ENCODE measurements at places on chromosomes 6 and 20. TPM values are rescaled to one million over a fixed set of nuclear protein-coding genes. Genes with fewer than 3 reads are reported as not detected.

DNA sequence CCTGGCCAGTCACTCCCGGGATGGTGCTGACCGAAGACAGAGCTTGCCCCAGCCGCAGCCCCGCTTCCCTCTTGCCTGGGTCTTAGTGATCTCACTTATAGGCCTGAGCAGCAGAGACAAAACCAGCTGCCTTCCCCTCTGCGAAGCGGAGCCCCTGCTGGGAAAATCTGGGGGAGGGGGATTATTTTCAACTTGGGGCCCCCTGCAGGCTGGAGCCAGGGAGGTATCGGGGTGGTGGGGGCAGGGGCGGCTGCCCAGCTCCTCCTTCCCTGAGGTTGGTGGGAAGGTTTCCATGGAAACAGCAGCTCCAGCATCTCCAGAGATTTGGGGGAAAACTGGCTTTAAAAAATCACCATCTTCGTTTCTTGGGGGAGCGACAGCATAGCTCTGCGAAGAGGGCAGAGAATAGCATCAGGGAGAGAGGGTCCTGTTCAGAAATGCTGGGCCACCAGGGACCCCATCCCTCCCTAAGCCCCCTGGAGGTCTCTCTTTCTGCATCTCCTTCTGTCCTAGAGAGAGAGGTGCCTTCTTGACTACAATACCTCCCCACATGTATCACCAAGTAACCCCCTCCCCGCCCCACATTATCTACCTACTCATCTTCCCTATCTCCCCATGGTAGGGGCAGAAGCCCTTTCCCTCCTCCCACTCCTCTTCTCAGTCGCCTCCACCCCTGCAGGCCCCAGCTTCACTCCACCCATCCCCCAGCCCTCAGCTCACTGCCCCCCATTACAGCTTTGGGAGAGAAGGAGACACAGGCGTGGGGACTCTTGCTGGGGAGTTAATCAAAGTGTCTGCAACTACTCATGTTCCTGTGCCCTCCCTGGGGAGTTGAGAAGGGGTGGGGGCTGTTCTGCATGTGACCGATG lies 88.4 kb upstream of the CCDC167 start:
- DNase-seq, result no peak

- DNase-seq, result no peak
Observed at GRCh38 chr6:168150551-168151320, 71.7 kb upstream of the FRMD1 start.

ZNF165 gene
- 0.78 TPM for total RNA-seq

DNA sequence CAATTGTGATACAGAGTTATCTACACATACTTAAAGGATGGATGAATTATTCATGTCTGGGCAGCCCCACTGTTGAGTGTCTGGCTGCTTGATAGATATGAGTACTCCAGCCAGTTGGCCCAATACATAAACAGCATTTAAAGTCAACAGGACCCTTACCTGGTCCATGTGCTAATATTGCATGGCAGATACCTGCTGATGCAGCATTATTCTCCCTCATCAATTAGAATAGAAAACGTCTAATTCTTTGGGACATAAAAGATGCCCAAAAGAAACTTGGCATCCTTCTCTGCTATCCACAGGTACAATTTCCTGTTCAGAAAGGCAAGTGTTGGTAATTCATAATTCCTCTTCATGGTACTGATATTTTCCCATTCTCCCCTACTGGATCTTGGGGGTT lies 550.8 kb downstream of the TFAP2B start:
- DNase-seq, result no peak

GRCh38 chr20:40476461-40476860 lies 212.6 kb downstream of the MAFB start:
- no peak for DNase-seq

SLC22A3 gene
- not detected for total RNA-seq

DNA sequence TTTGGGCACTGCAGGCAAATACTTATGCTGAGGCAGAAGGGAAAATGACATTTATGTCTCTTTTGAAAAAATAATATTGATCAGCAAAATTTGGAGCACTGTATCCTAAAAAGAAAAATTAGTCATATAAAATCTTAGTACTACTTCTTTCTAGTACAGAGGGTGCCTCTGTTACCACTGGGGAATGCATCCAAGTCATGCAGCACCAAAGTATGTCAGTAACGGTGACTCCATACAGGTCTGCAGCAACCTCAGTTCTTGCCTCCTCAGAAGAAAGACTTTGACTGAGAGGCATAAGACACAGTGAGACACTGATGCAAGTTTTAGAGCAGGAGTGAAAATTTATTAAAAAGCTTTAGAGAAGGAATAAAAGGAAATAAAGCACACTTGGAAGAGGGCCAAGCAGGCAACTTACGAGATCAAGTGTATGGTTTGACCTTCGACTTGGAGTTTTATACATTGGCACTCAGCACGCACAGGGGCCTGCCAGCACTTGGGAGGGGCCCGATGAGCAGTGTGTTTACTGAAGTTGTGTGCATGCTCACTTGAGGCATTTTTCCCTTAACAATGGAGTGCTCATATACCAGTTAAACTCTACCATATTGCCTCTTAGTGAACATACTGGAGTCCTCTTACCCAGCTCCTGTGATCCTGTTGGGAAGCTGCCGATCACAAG lies 1244.8 kb downstream of the EPHA7 start:
- no peak for DNase-seq

ZNF831 gene
- total RNA-seq, result not detected
